Osteocyte (in vitro differentiated cells): ENCODE measurements at places on chromosomes 3 and 15. TPM values are rescaled to one million over a fixed set of nuclear protein-coding genes. Genes with fewer than 3 reads are reported as not detected.

DNA sequence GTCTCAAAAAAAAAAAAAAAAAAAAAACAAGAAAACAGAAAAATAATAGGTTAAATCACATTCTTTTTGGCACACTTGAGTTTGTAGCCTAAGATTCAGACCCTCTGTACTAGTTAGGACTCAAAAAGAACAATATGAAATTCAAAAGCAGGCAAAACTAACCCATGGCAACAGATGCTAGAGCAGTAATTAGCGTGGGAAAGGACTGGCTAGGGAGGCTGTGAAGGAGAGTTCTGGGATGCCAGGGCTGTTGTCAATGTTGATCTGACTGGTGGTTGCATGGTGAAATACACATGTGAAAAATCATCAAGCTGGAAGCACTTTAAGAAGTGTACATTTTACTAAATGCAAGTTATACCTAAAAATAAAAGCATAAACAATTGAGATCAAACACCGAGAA lies 35.6 kb downstream of the KLHL6 start:
- no peak for DNase-seq

DNA sequence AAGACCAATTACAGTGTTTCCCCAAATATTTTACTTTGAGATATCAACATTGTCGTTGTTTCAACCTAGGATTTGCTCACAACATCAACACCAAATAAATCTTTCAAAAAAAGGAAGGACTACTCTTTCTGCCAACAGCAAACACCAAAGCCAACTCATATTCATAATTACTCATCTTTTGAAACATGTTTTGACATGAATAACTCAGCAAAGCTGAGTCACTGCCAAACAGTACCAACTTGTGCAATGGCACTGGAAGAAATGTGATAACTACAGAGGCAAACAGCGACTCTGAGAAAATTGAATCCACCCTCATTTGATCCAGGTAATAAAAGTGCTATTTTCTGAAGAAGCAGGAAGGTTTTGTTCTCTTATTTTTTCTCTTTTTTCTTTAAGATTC lies 67.2 kb downstream of the PEX5L start:
- no peak for DNase-seq

Gene SLC22A14
- total RNA-seq = 0.30 and 0.47 TPM in 2 replicates

Gene WDR72
- 0.26 and 0.38 TPM in 2 replicates for total RNA-seq

Gene IL20RB
- 0.55 TPM in 1 of 2 replicates, not detected in the other for total RNA-seq

Gene ATG7
- total RNA-seq = 42.5 and 45.1 TPM in 2 replicates

Gene IL17RD
- total RNA-seq = 2.9 and 3.9 TPM in 2 replicates

- DNase-seq = no peak
Measured at GRCh38 chr15:75508840-75509532, 57.5 kb upstream of the SIN3A start.

Gene SLC27A2
- total RNA-seq = not detected in 2 replicates

- DNase-seq = no peak
Measured at GRCh38 chr3:71614869-71615268, 31.3 kb upstream of the FOXP1 start.

DNA sequence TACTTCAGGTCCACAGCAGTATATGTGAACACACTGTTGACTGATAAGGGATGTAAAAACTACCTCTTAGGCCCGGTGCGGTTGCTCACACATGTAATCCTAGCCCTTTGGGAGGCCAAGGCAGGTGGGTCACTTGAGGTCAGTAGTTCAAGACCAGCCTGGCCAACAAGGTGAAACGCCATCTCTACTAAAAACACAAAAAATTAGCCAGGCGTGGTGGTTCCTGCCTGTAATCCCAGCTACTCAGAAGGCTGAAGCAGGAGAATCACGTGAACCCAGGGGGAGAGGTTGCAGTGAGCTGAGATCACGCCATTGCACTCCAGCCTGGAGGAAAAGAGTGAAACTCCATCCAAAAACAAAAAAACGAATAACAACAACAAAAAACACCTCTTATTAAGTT lies 194.6 kb upstream of the KCNMB2 start:
- no peak for DNase-seq

DNA sequence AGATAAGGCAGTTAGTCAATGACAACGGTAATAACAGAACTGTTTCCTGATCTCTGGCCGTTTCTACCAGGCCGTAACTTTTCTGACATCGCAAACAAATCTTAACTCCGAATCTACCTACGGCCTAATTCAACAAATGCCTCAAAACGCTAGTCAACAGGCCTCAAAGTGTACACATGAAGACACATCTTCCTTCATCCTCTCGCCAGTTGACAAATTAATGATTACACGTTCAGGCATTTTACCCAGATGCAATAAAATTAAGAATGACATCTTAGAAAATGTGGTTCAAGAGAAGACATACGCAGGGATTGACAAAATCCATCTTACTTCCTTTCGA lies 1.5 kb downstream of the SFMBT1 start:
- no peak for DNase-seq

DNA sequence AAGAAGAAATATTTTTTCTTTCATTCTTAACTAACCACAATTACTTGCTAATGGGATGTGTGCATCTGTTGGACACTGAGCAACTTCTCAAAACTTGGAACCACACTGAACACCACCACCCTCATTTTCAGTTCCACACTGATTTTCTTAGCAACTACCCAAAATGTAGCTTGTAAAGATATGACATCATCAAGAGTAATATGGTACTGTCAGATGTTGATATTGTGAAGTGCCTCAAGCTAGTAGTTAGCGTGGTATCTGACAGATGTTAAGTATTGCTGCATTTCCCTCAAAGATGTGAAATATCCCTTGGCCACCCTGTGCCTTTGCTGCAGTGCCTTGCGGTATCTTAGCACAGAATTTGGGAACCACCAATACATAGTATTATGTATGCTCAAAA lies 9.3 kb downstream of the RFTN1 start:
- no peak for DNase-seq

DNA sequence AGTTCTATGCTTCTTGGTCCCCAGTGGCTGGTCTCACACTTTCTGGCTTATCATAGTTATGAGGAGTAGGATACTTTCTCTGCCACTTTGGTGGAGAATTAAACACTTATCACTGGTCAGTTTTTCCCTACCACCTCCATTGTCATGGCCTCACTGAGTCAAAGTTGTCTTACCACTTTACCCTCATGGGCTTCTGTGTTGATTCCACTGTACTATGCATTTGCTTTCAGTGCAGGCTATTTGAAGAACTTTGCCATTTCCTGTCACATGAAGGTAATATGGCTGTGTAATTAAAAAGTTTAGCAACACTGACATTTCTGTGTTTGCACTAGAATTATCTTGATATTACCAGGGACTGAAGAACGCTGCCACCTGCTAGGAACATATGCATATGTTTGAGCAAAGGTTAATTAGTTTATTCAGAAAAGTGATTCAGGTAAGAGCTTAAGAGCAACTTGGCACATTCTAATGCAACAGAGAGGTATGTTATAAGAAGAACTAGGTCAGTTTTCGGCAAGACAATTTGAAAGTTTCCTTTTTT lies 377.3 kb downstream of the PDCD6IP start:
- no peak for DNase-seq

Gene ARHGAP31
- total RNA-seq = 49.7 and 51.0 TPM in 2 replicates

DNA sequence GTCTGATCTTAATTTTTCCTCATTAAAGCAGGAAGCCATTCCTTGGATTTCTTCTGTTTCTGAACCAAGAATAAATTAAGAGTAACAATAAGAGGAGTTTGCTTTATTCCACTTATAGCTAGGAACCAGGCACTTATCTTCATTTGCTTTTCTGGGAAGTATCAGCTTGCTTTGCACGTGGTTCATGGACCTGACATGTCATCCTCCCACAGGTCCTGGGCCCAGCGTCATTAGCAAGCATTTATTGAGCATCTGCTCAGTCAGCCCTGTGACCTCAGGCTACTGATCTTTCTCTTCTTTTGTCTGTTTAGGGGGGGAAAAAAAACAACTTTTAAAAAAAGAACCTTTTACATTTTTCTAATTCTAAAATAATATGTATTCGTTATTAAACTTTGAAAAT lies 34.7 kb upstream of the CRTC3 start:
- no peak for DNase-seq

DNA sequence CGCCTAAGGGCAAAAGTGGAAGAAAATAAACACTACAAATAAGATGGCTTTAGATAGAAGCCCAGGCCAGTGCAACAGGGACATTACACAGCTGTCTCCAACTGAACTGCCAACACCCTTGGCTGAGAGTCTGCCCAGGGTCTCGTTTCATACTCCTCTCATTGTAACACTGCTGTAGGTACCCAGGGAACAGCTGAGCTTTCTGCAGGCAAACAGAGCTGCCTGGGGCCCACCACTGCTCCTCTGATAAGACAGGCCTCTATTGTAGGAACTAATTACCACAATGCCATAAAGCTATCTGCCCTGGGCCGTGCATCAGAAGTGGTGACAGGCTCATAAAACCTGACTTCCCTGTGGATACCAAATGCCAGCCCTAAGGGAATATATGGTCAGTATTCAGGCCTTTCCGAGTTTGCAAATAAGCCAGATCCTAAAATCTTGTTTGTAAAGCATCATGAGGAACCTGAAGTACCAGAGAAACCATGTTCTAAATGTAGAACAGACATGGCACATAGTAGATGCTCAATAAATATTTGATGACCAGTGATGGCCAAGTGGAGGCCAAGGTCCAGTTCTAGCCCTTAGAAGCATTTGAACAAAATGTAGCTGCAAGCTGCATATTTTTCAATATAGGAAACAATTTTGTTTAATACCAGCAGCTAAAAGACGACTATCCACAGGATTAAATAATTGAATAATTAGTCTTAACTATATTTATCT lies 84.3 kb upstream of the NEO1 start:
- no peak for DNase-seq

- DNase-seq = no peak
Measured at GRCh38 chr3:178618896-178619295, 82.7 kb downstream of the KCNMB2 start.

DNA sequence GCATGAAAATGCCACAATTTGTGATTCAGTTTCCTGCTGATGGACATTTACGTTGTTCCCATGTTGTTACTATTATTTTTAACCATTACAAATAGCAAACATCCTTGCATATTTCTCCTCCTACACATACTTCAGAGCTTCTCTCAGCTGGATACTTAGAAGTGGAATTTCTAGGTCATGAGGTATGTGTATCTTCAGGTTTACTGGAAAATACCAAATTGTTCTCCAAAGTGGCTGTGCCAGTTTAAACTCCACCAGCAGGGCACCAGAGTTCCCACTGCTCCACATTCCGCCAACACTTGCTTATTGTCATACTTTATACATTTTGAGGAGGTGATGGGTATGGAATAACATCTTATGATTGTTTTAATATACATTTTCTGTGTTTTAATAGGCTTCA lies 45.7 kb downstream of the PRR23E start:
- no peak for DNase-seq

GRCh38 chr3:193853511-193854219 lies 260.7 kb downstream of the OPA1 start:
- no peak for DNase-seq

DNA sequence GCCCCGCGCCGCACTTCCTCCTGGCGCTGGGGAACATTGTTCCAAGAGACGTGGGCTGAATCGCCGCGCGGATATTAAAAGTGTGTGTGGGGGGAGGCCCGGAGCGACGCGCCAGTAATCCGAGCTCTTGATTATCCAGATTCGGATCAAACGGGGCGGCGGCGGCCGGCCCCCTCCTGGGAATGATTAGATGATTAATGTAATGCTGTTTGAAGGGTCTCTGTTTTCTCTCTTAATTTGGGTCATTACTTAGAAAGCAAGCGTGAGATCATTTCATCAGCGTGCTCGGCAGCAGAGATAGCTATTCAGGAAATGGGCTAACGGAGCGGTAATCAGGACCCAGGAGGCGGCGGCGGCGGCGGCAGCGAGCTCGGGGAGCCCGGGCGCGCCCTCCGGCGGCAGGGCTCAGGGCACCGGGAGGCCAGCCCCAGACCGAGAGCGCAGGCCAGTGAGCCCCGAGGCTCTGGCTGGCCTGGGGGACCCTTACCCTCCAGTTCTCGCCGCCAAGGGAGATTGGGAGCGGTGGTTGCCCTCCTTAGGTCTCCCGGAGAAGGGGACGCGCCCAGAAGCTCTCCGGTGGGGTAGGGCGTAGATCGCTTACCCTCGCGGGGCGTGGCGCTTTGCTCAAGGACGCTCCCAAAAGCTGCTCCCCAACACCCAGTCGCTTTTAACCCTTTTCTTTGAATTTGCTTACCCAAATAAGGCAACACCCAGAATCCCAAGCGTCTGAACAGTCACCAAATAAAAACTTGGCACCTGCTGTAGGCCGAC lies 4.5 kb downstream of the FEZF2 start:
- DNase-seq = no peak

GRCh38 chr3:102904629-102905028 lies 469.8 kb downstream of the ZPLD1 start:
- peak; percentile 73 for DNase-seq

- DNase-seq = no peak
Measured at GRCh38 chr3:164267053-164267452, 811.2 kb downstream of the SI start.

GRCh38 chr3:13136426-13136825 lies 63.2 kb upstream of the IQSEC1 start:
- DNase-seq = peak; percentile 54

Gene ACKR4
- total RNA-seq = 0.42 and 0.64 TPM in 2 replicates

Gene SLC24A5
- not detected in 2 replicates for total RNA-seq

GRCh38 chr15:74252291-74252690 lies 16.2 kb downstream of the CCDC33 start:
- DNase-seq = no peak

- DNase-seq = no peak
Measured at GRCh38 chr3:126925411-126926171, 57.3 kb upstream of the PLXNA1 start.

- DNase-seq = no peak
Measured at GRCh38 chr3:49161808-49162530, 4.2 kb downstream of the CCDC71 start.

DNA sequence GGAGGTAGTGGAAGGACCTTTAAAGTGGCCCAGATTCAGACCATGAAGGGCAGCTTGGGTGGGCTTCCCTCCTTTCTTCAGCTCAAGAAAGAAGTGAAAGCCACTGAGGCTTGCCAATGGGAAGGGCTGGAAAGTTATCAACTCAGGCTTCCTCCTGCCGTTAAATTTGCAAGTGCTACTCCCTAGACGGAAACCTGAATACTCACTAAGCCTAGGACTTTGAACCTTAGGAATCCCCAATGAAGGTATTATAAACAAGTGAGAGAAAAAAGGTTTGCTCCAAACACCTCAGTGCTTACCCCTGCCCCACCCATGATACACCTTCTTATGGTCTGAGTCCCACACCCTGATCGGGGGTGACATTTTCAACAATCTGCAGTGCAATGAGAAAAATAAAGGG lies 396.4 kb downstream of the SHQ1 start:
- DNase-seq = no peak

Gene PHC3
- 52.3 and 63.8 TPM in 2 replicates for total RNA-seq

Gene SRGAP3
- 1.5 and 2.6 TPM in 2 replicates for total RNA-seq

GRCh38 chr3:122979211-122979610 lies 48.4 kb downstream of the SEMA5B start:
- no peak for DNase-seq

Gene NEO1
- 24.9 and 25.5 TPM in 2 replicates for total RNA-seq

DNA sequence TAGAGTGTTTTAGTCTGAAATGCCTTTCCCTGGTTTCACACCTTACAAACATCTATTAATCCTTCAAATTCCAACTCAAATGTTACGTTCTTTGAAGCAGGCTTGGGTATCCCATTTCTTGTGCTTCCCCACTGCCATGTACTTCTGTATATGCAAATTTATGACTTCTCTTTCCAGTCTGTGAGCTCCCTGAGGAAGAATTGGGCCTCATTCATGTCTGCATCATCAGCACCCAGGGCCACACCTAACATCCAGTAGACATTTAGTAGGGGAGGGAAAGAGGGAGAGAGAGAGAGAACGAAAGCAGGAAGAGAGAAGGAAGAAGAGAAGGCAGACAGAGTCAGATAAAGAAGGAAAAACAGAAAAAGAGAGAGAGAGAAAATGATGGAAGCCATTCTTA lies 53.3 kb upstream of the KY start:
- DNase-seq = peak; percentile 1
